ENCODE measurements at places on chromosomes 7 and 10.

- no peak for DNase-seq
These were observed 260.1 kb upstream of the YAE1 start for GRCh38 chr7:39306016-39306570.

- no peak for DNase-seq
These were observed 41.0 kb downstream of the KAT6B start for GRCh38 chr10:74867351-74867750.

- DNase-seq: no peak
These were observed 202.2 kb upstream of the KIAA1217 start for GRCh38 chr10:24006741-24007140.

GRCh38 chr7:22113041-22113440 is 167.3 kb upstream of the CDCA7L start:
- DNase-seq: no peak

GRCh38 chr7:97313900-97314299 is 196.4 kb downstream of the SDHAF3 start:
- no peak for DNase-seq

GRCh38 chr7:101085162-101085964 is at the start of gene TRIM56:
Gene TRIM56 (plus strand): TSS chr7:101085481. CDS start chr7:101087313, 1,832 bp downstream.
- peak; percentile 77 for DNase-seq

DNA sequence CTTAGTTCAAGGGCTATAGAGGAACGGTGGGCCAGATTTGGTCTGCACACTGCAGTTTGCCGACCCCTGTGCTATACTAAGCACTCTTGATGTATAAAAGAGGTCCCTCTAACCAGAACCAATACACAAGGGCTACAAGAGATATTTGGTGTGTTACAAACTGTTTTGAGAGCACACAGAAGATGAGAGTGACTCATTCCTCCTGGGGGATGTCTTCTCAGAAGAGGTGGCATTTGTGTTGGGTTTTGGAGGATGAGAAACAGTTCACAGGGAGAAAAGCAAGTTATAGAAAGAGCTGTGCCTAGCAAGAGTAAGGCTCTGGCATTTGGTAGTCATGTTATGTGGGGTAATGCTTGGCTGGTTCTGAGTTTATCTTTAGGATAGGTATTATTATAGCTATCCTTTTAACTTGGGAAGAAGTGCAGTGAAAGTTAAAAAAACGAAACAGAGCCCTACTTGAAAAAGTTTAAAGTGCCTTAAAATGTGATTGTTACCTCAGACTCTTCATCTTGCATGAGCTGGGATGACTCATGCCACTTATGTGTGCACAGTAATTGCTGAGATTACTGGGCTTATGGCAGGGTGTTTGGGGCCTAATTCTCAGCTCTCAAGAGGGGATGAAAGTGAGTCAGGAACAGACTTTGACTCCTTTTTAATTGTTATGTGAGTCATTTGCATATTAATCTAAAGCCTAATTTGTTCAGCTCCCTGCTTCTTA is 160.4 kb downstream of the KIF20B start:
- DNase-seq: no peak

- no peak for DNase-seq
These were observed 305.6 kb downstream of the ARL4A start for GRCh38 chr7:12993025-12993424.

DNA sequence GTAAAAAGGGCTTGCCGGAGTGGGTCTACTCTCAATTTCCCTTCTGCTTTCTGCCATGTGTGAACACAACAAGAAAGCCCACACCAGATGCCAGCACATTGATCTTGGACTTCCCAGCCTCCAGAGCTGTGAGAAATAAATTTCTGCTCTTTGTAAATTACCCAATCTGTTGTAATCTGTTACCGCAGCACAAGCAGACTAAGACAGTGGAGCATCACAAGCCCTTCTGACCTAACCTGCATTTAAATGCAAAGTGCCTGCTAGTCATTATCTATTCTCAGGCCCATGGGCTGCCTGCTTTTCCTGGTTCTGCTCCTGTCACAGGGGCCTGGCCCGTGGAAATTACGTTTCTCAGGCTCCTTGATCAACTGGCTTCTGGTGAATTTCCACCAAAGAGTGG is 199.3 kb upstream of the AUTS2 start:
- no peak for DNase-seq

GRCh38 chr10:51311228-51311627 is 236.9 kb downstream of the PRKG1 start:
- DNase-seq: no peak

DNA sequence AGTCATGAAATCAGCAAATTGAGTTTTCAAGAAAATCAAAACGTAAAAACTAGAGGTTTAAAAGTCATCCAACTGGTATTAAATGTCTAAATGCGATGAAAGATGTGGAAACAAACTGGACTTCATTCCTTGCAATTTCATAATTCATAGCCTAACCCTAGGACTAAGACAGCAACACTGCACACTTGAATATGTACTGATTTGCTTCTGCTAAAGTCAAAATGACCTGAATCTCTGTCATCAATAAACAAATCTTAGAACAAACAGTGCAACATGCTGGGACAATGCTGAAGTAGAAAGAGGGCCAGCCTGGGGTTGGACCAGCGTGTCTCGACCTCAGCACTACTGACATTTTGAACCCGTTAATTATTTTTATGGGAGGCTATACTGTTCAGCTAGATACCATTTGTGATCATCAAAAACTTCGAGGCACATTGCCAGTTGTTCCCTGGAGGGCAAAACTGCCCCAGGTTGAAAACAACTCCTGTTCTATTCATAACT is 47.1 kb downstream of the MYOF start:
- no peak for DNase-seq

DNA sequence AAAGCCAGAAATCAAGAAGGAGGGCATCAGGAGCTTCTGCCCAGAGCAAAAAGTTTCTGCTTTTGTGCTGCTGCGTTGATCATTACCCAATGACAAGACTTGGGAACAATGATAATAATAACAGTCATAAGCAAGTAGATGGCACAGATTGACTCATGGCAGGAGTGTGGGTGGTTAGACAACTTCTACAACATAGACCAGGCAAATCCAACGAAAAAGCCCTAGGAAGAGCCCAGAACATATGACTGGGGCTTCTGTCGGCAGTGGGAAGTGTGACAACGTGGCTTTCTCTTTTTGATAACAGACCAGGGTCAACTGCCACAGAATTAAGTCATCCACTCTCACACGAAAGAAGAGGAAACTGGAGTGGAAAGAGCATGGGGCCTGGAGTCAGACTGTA is 85.4 kb upstream of the TRIL start:
- DNase-seq: no peak

DNA sequence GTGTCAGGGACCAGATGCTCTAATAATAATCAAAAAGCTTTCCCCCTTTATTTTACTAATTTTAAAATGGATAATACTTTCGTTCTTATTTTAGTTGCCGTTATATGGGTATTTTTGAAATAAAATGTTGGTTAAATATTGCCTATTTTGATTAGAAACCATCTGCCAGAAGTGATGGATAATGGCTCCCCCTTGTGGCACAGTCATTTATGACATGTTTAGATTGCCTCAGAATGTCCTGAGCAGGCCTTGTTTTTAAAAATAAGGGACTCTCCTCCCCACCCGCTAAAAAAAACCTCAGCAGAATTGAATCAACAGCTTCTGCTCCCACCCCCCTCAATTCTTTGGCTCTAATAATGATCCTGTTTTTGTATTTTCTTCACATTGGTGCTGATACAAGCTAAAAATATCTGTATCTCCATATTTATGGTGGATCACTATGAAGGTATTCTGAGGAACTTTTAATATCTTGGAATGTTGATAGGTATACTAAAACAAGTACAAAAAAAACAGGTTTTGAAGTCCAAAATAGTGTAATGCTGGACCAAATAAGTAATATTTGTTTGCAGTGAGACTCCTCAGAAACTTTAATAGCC is 38.8 kb downstream of the TMEM60 start:
- peak; percentile 32 for DNase-seq

DNA sequence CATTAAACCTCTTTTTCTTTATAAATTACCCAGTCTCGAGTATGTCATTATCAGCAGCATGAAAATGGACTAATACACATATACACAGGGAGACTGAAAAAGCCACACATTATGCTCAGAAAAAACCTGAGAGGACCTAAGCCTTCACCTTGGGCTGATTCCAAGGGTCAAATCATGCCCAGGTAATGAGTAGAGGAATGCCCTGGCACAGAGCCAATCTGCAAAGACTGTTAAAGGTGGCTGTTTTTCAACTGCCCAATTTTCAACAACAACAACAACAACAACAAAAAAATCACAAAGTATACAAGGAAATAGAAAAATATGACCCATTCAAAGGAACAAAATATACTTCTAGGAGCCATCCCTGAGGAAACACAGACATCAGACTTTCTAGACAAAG is 220.2 kb upstream of the TBX20 start:
- DNase-seq: no peak

DNA sequence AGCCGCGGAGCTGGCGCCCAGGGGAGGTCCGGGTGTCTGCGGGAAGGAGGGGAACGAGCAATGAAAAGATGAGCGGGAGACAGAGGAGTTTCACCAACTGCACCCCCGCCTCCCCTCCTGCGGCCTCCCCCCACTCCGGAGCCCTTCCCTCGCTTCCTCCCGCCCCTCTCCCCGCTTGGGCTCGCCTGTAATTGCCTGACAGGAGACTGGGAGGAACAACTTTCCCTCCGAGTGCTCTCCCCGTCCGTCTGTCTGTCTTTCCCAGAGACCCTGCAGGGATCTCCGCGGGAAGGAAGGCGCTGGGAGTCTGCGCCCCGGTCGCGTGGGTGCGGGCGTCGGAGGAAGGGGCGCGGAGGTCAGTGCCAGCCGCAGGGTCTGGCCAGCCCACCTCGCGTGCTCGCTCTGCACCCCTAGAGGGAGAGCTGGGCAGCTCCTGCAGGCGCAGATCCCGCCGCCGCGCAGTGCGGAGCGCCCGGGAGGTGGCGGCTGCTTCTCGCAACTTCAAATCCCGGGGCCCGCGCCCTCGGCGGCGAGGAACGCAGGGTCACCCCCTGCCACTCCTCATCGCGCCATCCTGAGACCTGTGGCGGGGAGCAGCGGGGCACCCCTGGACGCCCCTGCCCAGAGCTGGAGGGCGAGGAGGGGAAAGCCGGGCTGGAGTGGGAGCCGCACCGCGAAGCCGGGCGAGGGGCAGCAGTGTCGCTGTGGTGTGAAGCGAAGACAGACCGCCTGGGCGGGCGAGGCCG is 511 bp upstream of the NRP1 start:
- DNase-seq: peak; percentile 54

DNA sequence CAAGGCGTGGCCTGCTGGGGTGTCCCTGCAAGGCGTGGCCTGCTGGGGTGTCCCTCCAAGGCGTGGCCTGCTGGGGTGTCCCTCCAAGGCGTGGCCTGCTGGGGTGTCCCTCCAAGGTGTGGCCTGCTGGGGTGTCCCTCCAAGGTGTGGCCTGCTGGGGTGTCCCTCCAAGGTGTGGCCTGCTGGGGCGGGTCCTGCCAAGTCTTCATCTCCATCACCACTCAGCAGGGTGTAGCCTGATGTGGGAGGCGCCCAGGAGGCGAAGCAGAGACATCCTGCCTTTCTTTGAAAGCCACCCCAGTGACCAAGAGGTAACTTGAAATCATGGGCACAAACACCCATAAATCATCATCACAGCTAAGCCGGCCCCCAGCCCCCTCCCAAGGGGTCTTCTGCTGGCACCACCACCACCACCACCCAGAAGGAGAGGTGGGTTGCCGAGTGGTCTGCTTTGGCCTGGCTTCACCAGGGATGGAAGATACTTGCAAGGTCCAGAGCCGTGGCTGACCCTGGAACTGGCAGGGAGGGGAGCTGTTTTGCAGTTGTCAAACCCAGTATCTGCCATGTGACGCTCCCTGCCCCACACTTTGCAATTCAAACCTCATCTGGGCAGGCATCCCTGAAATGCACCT is 190.6 kb downstream of the EBF3 start:
- no peak for DNase-seq

GRCh38 chr7:44431091-44431608 is 59.3 kb downstream of the NUDCD3 start:
- DNase-seq: no peak

DNA sequence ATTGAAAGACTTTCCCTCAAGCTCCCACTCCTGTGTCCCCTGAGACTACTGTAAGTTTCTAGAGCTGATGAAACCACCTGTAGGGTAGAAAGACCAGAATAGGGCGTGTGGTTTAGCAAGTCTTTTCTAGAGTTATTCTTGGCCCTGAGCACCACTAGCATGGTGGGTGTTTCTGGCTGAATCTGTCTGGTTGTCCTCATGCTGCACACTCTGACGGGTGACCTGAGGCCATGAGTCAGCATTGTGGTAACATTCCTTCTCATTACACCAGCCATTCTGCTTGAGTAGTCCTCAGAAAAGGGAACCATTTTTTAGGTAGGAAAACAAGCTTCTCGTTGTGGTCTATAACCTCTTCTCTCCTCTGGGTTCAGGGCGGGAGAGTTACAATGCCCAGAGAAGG is 250.3 kb downstream of the SNX13 start:
- DNase-seq: no peak

GRCh38 chr7:117808910-117809705 is 64.1 kb downstream of the CTTNBP2 start:
- DNase-seq: no peak

GRCh38 chr7:92720604-92721350 is 115.6 kb downstream of the CDK6 start:
- no peak for DNase-seq

- DNase-seq: no peak
These were observed 115.6 kb upstream of the IMMP2L start for GRCh38 chr7:111677848-111678247.

DNA sequence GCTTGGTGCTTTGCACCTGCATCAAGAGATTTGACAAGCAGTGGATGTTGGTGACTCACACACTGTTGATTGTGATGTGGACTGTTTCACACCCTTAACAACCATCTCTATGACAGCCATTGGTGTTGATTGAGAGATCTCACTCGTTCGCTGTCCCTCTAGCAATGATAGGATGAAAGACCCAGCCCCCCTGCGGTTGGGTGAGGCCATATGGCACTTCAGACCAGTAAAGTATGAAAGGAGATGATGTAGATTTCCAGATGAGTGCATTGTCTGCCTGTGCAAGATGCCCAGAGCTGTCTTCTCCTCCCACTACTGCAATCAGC is 138.7 kb upstream of the PRR15 start:
- DNase-seq: peak; percentile 23

GRCh38 chr7:100547872-100548271 is 8.9 kb downstream of the AGFG2 start:
- DNase-seq: no peak

DNA sequence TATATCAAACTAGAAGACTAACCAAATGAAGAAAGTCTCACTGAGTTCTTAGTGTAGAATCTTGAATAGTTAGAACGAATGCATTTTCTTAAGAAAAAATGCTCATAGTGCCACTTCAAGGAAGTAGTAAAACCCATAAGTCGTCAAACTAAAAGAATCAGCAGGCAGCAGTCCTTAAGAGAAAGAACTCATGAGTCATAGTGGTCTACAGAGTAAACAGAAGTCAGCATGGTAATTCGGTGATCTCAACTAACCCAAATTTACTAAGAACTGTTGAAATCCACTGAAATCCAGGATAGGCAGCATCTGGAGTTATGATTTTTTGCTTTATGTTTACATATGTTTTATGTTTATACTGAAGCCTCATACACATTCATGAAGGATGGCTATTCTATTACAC is 256.2 kb downstream of the LHFPL3 start:
- no peak for DNase-seq

- DNase-seq: no peak
These were observed 8.1 kb downstream of the PDE1C start for GRCh38 chr7:32062150-32062549.

- no peak for DNase-seq
These were observed 214.4 kb downstream of the CCSER2 start for GRCh38 chr10:84542522-84543490.

- no peak for DNase-seq
These were observed 2.3 kb downstream of the LRRTM3 start for GRCh38 chr10:66927971-66928770.

Data from NCI-H748 treated with DMSO at 0.1 percent for 48 hours (cell line).